ENCODE measurements at places on chromosomes 2 and 18.

- DNase-seq = no peak
Measured at GRCh38 chr2:25387876-25388449, 46.2 kb upstream of the DNMT3A start.

- DNase-seq = no peak
Measured at GRCh38 chr2:42693013-42693615, 70.8 kb downstream of the OXER1 start.

DNA sequence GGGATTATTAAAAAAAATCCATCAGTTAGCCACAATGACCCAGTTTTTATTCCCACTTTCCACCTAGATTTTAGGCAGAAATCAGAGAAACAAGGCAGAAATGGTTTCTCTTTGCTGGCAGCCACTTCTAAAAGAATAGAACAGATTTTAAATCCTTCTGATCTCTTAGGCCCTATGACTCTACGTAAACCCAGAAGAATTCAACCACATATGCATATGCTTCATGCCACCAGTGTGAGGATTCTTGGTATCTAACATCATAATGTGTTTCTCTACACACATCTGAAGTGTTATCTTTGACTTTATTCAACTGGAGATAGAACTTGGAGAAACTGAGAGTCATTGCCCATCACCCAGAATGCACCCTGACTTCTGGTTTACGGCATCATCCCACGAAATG, 128.7 kb upstream of the TANK start:
- no peak for DNase-seq

- DNase-seq = peak; percentile 61
Measured at GRCh38 chr2:181715033-181715630, 34.8 kb upstream of the NEUROD1 start.

DNA sequence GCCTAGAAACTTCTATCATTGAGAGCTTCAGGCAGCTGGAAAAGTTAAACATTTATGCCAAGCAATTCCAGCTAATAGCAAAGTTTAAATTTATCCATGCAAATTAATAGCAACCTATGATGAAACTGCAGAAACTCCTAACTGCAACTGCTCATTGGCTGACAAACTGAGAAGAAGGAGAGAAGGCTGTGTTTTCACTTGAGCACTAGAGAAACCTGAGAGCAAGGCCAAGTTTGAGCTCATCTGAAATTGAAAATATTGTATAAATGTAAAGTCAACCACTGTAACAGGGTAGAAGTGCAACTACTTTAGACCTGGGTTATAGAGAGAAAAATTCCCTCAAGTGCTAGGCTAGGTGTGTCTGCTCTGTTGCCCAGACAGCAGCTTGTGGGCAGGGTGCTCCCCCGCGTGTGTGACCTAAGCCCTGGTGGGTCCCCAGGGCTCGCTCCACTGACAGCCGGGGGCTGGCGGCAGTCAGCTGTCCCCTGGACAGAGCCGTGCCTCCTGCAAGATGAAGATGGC, 50.2 kb downstream of the CABYR start:
- DNase-seq = no peak

GRCh38 chr2:85788603-85789002, 34.8 kb downstream of the ATOH8 start:
- DNase-seq = no peak

GRCh38 chr2:73176205-73176880, 26.0 kb upstream of the NOTO start:
- DNase-seq = no peak

DNA sequence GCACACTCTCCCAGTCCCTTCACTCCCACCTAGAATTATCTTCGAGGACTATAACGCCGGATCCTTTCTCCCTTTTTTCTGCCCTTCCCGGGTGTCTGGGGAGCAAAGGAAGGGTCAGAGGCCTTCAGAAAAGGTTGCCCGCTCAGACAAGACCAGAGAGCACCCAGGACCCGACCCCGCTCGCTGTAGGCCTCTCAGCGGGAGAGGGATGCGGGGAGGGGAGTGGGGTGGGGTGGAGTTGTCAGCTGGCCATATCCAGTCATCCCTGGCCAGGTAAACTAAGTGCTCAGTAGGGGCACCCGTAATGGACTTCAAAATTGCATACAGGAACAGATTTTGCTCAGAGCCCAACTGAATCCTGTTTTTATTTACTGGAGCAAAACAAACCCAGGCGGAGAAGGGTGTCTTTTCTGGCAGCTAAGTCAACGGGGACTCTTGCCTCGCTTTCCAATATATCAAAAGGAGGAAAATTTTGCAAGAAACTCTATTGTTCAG, 65.0 kb downstream of the NOL4 start:
- DNase-seq = no peak

GRCh38 chr2:189260361-189260814, 80.8 kb upstream of the COL5A2 start:
- no peak for DNase-seq

GRCh38 chr2:112483042-112483473, 1.1 kb downstream of the TTL start:
- peak; percentile 75 for DNase-seq

- DNase-seq = no peak
Measured at GRCh38 chr2:120994301-120994995, 258.8 kb downstream of the GLI2 start.

GRCh38 chr18:3499501-3499900, 49.5 kb downstream of the TGIF1 start:
- DNase-seq = no peak

- no peak for DNase-seq
Measured at GRCh38 chr2:150887926-150888325, 373.7 kb downstream of the RBM43 start.

GRCh38 chr2:121236101-121236640, 48.8 kb downstream of the TFCP2L1 start:
- no peak for DNase-seq

DNA sequence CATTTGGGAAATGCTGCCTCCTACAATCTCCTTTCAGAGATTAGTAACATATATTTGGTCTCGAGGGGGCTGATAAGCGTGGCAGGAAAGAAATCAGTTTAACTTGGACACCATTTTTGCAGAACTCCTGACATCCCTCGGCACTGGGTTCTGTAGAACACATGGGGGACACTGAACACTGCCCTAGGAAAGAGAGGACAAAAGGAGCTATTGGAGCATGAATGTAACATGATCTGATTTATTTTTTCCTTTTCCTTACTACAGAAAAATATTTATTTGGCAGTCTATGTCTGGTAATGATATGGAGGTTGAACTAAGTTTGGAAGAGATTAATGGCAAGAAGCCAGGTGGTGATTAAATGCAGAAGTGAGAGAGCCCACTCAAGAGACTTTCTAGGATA, 153.8 kb downstream of the AFF3 start:
- no peak for DNase-seq

DNA sequence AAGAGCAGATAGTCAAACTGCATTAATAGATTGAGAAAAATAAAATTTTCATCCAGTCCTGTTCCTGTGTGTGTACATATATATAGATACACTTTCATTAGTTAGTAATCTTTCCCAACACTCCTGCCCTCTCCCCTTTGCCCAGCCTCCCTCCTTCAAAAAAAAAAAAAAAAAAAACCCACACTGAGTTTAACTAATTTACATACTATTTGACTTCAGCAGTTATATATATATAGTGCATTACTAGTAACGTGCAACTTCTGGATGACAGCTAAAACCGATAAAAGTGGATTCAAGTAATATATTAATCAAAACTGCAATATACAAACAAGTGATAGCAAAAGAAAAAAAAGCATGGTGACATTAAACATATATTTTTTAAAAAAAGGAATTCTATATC, 1.4 kb downstream of the FIGN start:
- DNase-seq = no peak

GRCh38 chr2:152661076-152661475, 56.2 kb downstream of the PRPF40A start:
- DNase-seq = no peak

- no peak for DNase-seq
Measured at GRCh38 chr2:162185541-162186232, 33.6 kb upstream of the GCG start.

DNA sequence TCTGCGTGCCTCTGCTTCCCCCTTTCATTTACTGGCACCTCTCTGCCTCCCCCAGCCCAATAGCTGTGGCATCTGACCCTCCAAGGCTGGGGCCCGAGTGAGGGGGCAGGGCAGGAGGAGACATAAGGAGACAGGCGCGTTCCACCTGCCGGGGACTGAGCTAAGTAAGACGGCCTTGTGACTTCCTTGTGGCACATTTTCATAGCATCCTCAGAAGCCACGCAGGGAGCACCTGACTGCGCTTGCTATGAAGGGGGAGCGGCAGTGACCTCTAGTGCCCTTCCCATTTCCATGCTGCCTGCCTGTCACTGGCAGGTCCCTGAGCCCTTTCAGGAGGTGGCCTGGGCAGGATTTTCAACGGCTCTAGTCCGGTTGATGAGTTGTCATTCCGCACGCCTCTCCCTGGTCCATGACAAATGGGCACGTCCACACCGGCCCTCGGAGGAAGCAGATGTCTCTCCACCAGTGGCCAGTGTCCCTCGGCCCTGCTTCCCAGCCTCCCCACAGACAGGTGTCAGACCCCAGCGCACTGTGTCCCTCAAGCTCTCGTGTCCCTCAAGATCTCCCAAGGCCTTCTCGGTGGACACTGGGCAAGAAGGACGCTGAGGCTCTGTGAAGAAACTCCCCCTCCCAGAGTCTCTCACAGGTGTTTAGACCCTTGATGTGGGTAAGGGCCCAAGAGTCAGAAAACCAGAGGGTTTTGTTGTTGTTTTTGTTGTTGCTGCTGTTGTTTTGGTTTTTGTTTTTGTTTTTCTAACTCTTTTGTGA, 42.7 kb downstream of the CYP26B1 start:
- no peak for DNase-seq

- DNase-seq = no peak
Measured at GRCh38 chr2:64602436-64602835, 51.3 kb downstream of the SERTAD2 start.

DNA sequence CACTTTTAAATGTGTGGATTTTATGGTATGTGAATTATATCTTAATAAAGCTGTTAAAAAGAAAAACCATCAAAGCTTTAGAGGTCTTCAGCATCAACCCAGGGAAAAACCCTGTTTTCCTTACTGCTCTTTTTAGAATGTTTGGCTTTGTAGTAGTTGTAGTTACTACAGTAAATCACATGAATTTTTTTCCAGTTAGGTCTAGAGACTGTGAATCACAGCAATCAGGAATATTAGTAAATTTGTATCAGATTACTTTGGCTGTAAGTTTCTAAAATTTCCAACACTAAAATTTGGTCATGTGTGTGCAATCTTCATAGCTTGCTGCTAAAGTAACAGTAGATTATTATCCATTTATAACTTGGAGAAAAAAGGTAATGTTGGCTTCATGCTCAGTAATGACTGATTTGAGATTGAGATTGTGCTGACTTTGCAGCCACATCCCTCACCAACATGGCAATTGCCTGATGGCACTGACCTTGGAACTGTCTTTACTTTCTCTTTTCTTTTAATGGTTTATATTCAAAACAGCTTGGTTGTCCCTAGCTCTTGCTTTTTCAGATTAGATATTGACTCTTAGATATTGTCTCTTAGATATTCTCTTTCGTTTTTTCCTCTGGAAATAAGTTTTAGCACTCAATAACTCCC, 41.1 kb downstream of the LCLAT1 start:
- DNase-seq = no peak

GRCh38 chr2:163794635-163795034, 58.8 kb upstream of the FIGN start:
- no peak for DNase-seq

DNA sequence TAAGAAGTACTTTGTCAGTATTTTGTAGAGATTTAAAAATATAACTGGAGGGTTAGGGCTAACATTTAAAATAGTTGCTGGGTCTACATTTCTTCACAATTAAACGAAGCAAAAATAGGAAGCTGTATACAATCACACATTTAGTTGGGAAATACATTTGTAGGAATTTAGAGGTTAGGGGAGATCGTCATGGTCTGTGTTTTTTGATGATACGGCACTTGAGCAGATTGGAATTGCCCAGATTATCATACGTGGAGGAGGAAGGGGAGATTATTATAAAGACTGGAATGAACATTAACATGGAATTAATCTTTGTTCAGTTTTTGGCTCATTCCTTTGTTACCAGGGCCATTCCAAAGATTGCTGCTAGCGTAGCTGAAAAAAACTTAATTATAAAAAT, 84.6 kb downstream of the MTA3 start:
- no peak for DNase-seq
